ENCODE measurements at places on chromosomes 5 and 9.

GRCh38 chr5:53430618-53431252, 49.7 kb upstream of the FST start:
- no peak for DNase-seq

GRCh38 chr5:80479713-80480112, 8.2 kb upstream of the FAM151B start:
- no peak for DNase-seq

DNA sequence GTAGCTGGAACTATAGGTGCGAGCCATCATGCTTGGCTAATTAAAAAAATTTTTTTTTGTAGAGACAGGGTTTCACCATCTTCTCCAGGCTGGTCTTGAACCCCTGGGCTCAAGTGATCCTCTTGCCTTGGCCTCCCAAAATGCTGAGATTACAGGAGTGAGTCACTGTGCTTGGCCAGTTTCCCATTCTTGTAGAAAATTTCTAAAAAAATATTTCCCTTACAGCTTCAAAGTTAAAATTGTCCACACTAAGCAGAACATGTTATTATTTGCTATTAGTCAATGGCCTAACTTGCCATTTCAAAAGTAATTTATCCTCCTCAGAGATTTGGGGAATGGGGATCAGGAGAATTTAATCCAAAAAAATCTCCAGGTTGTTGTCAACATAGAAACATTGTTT, 40.1 kb downstream of the SLC38A9 start:
- no peak for DNase-seq

DNA sequence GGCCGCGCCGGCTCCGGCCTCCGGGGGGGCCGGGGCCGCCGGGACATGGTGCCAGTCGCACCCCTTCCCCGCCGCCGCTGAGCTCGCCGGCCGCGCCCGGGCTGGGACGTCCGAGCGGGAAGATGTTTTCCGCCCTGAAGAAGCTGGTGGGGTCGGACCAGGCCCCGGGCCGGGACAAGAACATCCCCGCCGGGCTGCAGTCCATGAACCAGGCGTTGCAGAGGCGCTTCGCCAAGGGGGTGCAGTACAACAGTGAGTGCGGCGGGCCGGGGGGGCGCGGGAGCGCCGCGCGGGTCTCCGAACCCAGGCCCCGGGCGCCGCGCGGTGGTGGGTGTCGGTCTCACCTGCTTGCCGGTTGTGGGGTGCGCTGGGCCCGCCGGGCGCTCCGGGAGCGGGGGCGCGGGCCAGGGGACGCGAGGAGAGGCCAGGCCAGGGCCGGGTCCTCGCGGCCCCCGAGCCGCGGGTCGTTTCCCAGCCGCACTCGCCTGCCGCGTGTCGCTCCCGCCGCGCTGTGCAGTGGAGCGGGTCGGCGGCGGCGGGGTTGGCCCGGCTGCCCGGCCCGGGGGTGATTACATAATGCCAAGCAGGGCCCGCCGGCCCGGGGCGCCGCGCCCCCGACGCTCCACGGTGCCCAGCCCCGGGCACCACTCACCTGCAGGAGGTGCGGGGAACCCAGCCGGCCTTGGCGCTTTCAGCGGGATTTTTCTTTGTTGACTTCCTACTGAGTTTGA, 492 bp downstream of the RABL6 start:
- peak; percentile 17 for DNase-seq

- DNase-seq, result no peak
These were observed 172.8 kb downstream of the COL23A1 start for GRCh38 chr5:178417391-178417811.

- no peak for DNase-seq
These were observed 803.6 kb downstream of the NR2F1-AS1 start for GRCh38 chr5:92777421-92777820.

- DNase-seq, result no peak
These were observed 27.1 kb upstream of the TNIP1 start for GRCh38 chr5:151107738-151108520.

DNA sequence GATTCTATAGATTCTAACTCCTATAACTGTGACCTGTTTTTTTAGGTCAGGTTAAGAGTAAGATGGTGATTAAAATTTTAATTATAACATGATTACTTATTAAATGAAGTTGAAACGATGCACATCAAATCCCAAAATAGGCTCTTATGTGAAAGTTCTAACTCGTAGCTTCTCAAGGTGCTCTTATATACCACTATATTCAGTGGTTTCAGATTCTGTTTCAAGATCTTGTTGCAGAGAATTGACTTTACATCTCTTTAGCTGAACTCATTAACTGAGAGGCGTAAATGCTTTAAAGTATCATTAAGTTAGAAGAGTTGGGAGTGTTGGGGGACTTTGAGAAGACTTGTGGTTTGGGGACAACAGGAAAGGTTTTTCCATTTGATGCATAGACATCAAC, 1399.8 kb downstream of the PTPRD start:
- DNase-seq, result no peak

- DNase-seq, result no peak
These were observed 55.3 kb downstream of the RANBP17 start for GRCh38 chr5:170917113-170917512.

All from stimulated activated CD8-positive, alpha-beta memory T cell treated with anti-CD3 and anti-CD28 coated beads, Interleukin-4, amount 100 ng/mL, for 1 hour (primary cell).